ENCODE measurements at places on chromosomes 12 and 14.

DNA sequence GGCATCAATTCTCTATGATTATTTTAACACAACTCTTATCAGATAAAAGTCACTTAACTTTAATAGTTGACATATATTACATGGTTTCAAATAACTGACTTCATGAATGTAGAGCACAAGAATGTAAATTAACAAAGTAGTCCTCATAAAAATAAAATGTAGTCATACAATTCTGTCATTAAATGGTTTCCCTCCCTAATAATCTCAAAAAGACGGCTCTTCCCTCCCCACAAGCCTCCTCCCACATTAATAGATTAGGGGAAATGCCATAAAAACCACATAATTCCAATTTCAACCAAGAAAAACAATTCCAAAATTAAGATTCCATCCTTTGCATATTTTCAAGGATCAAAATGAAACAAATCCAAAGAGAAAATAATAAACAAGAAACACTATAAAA is 36.7 kb downstream of the SPTLC2 start:
- no peak for DNase-seq

DNA sequence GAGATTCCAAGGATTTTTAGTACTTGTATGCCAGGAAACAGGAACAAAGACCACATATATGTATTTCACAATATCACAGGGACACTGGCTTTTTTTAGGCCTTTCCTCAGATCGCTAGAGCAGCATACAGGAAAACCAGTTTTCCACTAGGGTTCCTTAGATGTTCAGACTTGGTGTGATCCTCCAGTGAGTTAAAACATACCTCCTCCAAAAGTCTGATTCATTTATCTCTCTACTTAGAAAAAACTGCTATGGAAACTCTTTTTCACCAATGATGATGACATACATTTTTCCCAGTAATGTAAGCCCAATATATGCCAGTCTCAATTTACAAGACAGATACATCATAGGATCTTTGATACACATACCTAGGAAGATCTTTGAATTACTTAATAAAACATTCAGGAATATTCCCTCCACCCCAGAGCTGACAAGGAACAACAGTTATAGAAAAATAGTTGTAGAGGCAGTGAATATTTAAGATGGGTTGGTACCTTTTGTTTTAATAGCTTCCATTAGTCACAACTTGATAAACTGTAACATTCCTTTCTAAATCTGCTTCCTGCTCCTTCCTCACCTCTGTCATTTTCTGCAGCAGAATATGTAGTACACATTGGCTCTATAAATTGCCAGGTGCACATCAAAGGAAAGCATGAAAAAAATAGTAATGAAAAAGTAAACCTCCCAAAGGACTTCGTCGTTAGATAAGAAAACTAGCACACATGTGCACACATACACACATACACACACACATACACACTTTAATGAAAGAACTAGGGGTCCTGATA is 27.5 kb downstream of the BCAT1 start:
- no peak for DNase-seq

GRCh38 chr14:68271913-68272391 is 452.4 kb downstream of the RAD51B start:
- DNase-seq, result no peak

DNA sequence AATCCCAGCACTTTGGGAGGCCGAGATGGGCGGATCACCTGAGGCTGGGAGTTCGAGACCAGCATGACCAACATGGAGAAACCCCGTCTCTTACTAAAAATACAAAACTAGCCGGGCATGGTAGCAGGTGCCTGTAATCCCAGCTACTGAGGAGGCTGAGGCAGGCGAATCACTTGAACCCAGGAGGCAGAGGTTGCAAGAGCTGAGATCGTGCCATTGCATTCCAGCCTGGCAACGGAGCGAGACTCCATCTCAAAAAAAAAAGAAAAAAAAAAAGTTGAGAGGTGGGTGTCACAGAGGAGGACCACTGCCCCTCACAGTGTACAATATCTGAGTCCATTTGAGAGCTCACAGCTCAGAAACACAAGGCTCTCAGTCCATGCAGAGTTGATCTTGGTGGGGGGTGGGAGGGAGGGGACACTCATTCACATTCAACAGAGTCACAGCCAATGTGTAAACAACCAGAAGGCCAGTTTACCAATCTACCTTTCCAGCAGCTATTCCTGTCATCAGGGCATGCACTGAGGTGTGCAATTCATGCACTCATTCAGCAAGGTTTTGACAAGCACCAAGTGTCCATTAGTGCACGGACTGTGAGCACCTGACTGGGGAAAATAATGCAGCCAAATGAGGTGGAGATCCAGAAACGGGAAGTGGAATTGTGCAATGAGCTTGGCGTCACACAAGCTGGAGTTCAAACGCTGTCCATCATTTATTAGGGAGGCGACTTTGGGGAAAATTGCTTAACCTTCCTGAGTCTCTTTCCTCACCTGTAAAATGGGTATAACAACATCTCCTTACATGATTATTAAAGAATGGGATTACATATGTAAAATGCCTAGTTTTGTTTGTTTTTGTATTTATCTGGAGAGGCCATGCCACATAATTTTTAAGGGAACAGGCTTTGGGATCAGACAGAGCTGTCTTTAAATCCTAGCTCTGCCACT is 4.4 kb upstream of the EIF5 start:
- no peak for DNase-seq

GRCh38 chr12:103456006-103456405 is 39.8 kb downstream of the C12orf42 start:
- DNase-seq, result no peak

DNA sequence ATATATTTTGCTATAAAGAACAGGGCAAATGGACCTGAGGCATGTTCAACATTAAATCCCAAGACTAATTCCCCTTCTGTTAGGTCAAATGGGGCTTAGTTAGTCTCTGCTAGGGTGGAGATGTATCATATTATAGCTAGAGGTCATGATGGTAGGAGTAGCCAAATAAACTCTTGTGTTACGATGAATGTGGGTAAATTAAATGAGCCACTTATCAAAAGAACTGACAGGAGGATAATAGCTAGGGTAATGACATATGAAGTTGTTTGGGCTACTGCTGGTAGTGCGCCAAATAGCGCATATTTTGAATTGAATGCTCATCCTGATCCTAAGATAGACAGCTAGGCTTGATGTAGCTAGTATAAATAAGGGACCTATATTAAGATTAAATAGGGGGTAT is 445.0 kb downstream of the GXYLT1 start:
- no peak for DNase-seq

- no peak for DNase-seq
These were observed 141.9 kb downstream of the C12orf42 start for GRCh38 chr12:103353913-103354312.

DNA sequence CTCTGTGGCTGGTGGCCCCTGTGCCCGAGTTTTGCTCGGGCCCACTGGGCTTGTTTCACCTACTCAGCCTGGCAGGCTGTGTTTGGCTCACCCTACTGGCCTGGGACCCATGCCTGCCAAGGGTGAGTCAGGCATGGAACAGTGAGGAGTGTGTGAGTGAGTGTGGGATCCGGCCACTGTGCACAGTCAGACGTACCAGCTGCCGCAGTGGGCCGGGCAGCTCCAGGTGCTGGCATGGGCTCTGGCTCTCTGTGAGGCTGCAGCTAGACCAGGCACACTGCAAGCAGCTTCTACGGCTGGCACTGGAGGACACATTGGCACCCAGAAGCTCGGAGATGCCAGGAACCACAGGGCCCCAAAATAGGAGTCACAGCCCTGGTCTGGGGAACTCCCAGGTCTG is 40.6 kb downstream of the HSD17B6 start:
- no peak for DNase-seq

- no peak for DNase-seq
These were observed 105.2 kb downstream of the MED13L start for GRCh38 chr12:116172224-116172849.

- no peak for DNase-seq
These were observed 72.1 kb upstream of the RTL1 start for GRCh38 chr14:100975671-100976070.

- DNase-seq, result no peak
These were observed 5.7 kb downstream of the PTHLH start for GRCh38 chr12:27966870-27967269.

GRCh38 chr14:80988735-80989429 is 33.5 kb downstream of the TSHR start:
- DNase-seq, result no peak

DNA sequence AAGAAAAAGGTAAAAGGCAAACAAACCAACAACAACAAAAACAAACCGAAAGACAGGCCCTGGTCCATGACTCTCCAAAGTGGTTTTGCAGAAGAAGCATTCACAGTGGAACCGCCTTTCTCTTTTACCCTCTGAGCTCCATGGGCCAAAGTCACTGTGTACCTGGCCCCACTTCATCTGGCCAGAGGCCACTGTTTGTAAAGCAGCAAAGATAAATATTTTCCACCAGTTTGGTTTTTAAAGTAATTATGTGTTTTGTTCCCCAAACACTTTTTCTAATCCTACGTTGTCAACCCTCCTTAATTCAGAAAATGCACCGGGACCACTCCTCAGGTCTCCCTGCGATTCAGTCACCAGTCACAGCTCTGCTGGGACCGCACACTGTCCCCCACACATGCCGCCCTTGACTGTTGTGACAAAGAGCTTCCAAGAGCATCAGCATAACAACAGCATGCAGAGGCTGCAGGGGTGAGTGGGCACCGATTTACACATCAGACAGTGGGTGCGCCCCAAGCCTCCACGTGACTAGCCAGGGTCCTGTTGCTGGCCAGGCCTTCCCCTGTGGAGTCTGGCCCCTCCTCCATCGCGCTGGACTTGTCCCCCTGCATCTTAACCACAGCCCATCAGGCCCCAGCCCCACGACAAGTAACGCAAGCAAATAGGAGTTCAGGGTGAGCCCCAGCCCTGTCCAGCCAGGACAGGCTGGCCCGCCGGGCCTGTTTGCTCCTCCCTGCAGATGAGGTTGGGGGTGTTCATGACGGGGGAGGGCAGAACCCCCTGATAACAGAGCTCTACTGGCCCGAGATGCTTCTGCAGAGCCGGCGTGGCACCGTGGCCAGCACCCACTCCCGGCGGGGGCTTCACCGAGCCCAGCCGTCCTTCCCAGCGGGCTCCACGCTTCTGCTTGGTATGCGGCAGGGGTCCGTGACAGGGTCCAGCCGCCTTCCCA is 65.2 kb upstream of the DIO3 start:
- DNase-seq, result no peak

GRCh38 chr12:99553461-99553860 is 94.1 kb upstream of the GARIN6 start:
- no peak for DNase-seq

- peak; percentile 47 for DNase-seq
These were observed 7.0 kb upstream of the TNS2 start for GRCh38 chr12:53042607-53043454.

DNA sequence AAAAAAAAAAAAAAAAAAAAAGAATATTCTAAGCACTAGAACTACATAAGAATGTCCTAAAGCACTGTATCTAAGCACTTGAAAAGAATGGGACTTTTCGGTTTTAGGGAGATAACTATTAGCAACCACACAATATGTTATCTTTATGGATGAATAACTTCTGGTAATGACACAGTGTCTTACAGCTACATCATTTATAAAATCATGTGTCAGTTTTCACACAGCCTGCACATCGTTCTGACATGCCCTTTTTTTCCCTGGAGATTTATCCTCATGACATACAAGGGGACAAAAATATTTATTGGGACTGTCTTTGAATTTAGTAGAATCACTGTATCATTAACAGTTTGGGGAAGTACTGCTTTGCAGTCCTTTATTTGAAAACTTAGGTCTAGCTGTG is 17.3 kb downstream of the TMEM19 start:
- DNase-seq, result no peak

- no peak for DNase-seq
These were observed 202.7 kb upstream of the BCL2L14 start for GRCh38 chr12:11868027-11868426.

- DNase-seq, result no peak
These were observed 116.8 kb upstream of the ABCD2 start for GRCh38 chr12:39736406-39736805.

DNA sequence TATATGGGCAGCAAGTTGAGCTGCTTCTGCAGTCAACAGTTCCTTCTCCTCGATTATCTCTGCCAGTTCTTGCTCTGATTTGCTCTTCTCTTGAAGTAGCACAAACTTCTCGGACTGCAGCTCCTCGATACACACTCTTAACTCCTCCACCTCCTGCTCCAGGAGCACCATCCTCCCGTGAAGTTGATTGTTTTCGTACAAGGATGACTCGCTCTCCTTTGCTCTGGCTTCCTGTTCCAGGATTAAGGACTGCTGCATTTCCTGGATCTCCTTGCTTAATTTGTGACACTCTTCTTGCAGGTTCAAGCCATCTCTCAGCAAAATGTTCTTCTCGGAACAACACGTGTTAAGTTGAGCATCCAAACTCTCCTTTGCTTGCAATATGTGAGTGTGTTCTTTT is 56.2 kb upstream of the VPS33A start:
- DNase-seq, result no peak

DNA sequence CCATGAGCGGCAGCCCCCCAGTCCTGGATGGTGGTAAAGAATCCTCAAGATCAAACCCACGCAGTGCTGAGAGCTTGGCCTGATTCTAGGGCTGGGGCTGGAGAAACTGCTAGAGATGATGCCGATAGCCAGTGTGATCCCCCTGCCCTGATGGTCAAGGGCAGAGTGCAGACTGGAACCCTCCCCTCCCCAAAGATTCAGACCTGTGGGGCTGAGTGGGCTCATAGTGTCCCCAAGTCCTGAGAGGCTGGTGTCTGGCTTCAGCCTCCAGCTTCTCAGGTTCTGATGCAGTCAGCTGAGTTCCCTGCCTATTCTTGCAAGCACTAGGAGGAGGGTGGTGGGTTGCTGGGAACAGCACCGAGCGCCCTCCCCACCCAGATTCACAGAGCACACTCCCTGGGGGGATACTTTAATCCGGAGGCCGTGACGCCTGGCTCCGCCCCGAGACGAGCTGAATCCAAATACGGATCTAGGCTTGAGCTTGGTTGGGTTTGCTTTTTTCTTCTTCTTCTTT is 11.9 kb downstream of the RHOF start:
- peak; percentile 58 for DNase-seq

GRCh38 chr14:64191756-64192155 is 102.4 kb downstream of the ESR2 start:
- no peak for DNase-seq

DNA sequence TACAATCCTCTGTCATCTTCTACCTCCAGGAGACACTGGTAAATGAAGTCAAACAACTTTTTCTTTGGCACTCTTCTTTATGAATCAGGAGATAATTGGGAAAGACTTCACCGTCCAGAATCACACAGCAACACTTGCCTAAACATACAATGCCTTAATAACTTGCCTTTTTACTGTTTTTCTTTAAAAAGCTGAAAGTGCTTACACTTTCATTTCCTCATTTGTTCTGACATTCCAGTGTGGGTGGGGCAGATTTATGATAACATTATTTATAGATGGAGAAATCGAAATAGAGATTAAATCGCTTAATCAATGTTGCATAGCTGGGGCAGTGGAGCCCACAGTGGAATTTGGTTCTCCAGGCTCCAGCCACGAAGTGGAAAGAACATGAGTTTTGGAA is 2.8 kb upstream of the FRS2 start:
- no peak for DNase-seq

DNA sequence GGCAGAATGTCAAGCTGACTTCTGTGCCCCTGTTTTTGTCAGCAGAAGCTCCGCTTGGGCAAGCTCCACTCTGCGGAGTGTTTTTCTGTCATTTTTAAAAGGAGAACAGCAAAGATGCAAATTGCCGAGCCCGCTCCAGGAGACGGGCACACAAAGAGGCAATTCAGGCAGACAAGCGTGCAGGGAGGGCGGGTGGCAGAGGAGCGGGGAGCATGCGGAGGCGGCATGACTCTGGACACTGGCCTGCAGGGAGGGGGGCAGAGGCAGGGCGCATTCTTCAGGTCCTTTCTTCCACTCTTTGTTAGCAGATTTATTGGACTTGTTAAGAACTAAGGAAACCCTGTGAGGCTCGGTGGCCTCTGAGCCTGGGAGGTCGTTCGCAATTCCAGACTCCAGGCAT is 187.3 kb upstream of the RMST start:
- DNase-seq, result no peak

- no peak for DNase-seq
These were observed 21.8 kb upstream of the FBXO34 start for GRCh38 chr14:55249423-55249822.

Data from activated CD8-positive, alpha-beta memory T cell treated with anti-CD3 and anti-CD28 coated beads, Interleukin-2, amount 50 U/mL, for 48 hours (primary cell).